Activated CD4-positive, alpha-beta T cell treated with anti-CD3 and anti-CD28 coated beads for 1 hour (primary cell): ENCODE measurements at places on chromosomes 3 and 15.

DNA sequence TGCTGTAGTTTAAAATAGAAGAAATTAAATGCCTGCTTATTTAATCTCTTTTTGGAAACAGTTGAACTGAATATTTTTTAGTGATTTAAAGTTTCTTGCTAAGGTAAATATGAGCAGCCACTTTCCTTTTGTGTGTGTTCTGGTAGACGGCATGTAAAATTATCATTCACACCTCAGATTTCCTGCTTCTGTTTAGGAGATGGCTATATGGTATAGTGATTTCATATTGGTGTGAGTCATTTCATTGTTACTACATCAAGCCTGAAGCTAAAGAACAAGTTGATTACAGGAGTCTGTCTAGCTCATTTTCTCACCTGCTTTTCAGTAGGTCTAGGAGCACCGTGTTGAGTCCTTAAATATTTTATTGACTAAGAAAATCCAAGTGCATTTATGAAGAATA is 2.2 kb downstream of the LRCH3 start:
- no peak for DNase-seq

DNA sequence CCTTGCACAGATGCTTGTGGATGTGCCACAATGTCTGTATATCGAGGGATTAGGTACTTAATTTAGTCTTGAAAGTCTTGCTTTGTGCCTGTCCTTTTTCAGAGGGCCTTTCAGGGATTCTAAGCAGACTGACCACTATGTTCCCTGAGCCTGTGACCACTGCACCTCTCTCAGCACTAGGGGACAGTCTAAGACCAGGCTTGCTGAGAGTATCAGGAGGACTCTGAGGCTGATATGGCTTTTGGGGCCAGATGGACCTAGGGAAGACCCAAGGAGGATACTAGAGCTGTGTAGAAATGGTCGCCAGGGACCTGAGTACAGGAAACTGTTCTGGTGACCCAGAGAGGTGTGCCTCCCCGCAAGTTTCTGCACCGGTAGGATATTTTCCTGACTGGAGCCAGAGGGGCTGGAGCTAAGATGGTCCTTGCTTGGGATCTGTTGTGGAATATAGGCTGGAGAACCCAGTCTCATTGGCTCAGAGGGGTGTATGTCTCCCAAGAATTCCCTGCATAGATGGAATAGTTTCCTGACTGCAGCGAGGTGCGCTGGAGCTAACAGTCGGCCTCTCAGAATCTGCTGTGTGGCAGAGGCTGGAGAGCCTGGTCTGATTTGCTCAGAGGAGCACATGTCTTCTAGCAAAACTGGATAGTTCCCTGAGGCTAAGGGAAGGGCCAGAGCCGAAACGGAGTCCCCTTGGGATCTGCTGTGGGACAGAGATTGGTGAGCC is 213.2 kb upstream of the DCBLD2 start:
- DNase-seq: no peak

- no peak for DNase-seq
These were observed 61.8 kb downstream of the OXNAD1 start for GRCh38 chr3:16326724-16327349.

DNA sequence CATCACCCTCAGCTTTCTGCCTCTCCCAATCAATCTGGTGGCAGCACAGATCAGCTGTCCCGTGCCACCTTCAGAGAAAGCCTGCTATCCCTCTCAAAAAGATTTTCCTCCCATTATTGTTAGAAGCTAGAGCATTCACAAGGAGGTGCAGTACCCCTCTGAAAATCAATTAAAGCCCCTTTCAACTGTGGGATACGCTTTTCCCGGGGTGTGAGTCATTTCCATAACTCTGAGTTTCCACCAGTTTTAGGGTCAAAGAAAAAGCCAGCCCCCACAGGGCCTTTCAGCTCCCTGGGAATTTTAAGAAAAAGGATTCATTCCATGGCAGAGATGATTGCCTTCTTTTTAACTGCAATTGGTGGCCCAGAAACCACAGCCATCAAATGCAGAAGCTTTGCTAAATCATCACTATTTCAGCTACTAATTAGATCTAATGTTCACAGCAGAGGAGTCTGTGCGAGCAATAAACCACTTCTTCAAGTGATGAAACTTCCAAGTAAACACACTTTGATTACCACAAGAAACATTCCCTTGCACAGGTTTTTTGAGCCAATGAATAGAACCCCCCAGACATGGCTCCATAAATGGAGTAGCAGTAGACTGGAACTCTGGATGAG is 270.0 kb upstream of the TPRG1 start:
- no peak for DNase-seq

- peak; percentile 46 for DNase-seq
These were observed 48.7 kb downstream of the BSN start for GRCh38 chr3:49602877-49603411.

- DNase-seq: no peak
These were observed 268.5 kb downstream of the SHQ1 start for GRCh38 chr3:72579581-72580245.

DNA sequence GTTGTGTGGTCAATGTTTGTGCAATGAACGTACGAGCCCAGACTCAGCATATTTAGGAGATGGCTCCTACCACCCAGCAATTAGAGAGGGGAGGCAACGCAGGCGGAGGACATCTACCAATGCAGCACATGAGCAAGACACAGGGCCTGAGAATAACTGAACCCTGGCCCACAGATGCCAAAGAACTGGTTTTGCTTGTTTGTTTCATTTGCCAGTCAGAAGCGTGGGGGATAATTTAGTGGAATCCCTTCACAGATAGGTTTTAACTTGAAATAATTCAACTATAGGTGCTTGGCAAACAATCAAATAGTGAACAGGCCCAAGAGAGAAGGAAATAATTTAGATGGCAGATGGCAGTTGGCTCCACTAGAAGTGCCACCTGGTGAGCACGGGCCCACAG is 54.8 kb downstream of the LIPC start:
- DNase-seq: no peak
